ENCODE measurements at places on chromosomes 1 and 21. TPM values are rescaled to one million over a fixed set of nuclear protein-coding genes. Genes with fewer than 3 reads are reported as not detected.
A peak's percentile ranks its signal among the peaks of the same experiment; 100 is the strongest.

CCDC17 gene
- 0.46 TPM for total RNA-seq

VWA1 gene
- total RNA-seq: 0.22 TPM

HPDL gene
- 0.75 TPM for total RNA-seq

KCNJ9 gene
- total RNA-seq: not detected

RIPK4 gene
- 0.12 TPM for total RNA-seq

UBL4B gene
- total RNA-seq: 7.5 TPM

LCE1F gene
- not detected for total RNA-seq

ASCL5 gene
- not detected for total RNA-seq

ADORA1 gene
- 0.68 TPM for total RNA-seq

PCNX2 gene
- 9.0 TPM for total RNA-seq

DNA sequence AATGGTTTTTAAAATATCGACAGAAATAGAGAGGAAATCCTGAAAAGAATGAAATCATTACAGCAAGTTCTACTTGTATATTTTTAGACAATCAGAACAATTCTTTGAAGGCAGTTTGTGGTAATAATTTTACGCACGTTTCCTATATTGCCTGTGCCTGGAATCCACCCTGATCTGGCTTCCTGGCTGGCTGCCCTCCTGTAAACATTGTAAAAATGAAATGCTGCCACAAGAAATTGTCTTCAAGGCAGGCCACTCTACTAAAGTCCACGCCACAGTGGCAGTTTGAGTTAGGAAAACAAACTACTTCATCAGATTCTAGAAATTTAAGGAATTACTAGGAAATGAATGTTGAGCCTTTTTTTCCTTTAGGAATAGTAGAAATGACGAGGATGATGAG is 454.5 kb upstream of the NR5A2 start:
- no peak for DNase-seq

GRCh38 chr1:2233997-2234761 is 6.1 kb downstream of the SKI start:
- peak; percentile 88 for DNase-seq

DNA sequence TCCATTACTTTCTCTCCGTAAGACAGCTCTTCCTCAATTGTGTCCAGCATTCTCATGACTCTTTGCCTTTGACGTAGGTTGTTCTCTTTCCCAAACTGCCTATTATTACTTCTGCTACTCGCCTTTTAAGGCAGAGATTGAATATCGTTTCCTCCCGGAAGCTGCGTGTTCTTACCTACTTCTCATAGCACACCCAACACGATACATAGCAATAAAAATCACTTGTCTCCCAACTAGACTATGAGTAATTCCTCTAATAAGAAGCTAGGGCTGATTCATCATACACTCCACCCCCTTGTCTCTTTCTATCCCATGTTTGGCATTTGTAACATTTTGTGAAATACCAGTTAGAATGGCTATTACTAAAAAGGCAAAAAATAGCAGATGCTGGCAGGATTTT is 55.8 kb upstream of the SGIP1 start:
- peak; percentile 93 for DNase-seq

DNA sequence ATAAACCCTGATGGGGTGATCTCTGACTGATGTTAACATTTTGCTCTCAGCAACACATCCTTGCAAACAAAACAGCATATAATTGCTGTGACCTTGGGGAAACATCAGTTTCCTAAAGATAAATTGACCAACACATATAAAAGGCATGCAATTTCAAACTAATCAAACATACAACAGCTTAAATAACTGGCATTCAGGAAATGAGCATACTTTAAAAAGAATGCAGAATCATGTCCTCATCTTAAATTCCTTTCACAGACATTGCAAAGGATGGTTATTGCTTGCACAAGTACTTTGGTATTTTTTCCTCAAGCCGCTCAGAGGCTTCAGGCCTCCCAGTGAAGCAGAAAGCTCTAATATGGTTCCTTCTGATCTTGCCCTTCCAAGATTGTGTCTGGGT is 53.4 kb upstream of the RGS18 start:
- peak; percentile 31 for DNase-seq

DNA sequence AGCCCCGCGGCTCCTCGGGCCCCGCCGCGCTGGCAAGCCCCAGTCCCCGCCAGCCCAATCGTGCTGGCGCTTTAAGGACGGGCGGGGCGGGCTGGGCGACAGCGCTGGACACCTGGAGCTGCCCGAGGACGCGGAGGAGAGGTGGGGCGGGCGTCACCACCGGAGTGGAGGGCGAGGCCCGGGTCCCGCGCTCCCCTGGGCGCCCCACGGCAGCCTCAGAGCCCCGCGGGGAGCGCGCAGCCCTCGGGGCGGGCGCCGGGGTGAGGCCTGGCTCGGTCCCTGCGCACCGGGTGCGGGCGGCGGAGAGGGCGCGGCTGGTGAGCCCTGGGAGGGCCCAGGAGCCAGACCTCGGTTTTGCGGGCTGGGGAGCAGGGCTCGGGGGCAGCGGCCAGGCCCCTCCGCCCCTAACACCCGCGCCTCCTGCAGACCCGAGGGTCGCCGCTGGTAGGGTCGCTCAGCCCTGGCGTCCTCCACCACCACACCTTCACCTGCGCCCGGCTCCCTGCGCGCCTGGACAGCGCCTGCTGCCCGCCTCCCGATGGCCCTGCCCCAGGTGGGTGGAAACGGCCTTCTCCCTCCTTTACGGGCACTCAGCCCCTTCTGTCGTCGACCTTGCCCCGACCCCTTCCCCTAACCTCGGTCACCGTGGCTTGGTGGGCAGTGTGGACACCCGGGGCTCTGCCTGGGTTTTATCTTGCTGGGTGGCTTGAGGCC is at the start of gene TMEM61:
TSS of gene TMEM61 (plus strand) at position 101 of the 714 bp plus-strand sequence. CDS start at position 539, 438 bp downstream.
- DNase-seq: no peak

GRCh38 chr1:36831186-36831810 is 203.0 kb downstream of the GRIK3 start:
- no peak for DNase-seq

DNA sequence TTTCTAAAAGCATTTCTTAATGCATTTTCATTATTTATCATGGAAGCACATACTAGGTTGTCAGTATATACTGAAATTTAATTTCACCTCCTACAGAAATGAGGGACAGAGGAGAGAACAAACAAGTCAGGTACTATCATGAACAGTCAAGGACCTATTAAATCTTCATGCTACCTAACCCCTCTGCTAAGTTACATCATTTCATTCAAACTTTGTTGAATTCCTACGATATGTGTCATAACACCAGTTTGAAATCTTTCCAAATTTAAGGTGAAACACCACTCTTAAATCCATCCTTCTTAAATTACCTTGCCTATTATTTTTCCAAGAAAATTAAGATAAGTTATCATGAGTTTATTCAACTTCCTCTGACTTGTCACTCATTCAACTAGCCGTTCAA is 78.9 kb downstream of the DENND1B start:
- no peak for DNase-seq

DNA sequence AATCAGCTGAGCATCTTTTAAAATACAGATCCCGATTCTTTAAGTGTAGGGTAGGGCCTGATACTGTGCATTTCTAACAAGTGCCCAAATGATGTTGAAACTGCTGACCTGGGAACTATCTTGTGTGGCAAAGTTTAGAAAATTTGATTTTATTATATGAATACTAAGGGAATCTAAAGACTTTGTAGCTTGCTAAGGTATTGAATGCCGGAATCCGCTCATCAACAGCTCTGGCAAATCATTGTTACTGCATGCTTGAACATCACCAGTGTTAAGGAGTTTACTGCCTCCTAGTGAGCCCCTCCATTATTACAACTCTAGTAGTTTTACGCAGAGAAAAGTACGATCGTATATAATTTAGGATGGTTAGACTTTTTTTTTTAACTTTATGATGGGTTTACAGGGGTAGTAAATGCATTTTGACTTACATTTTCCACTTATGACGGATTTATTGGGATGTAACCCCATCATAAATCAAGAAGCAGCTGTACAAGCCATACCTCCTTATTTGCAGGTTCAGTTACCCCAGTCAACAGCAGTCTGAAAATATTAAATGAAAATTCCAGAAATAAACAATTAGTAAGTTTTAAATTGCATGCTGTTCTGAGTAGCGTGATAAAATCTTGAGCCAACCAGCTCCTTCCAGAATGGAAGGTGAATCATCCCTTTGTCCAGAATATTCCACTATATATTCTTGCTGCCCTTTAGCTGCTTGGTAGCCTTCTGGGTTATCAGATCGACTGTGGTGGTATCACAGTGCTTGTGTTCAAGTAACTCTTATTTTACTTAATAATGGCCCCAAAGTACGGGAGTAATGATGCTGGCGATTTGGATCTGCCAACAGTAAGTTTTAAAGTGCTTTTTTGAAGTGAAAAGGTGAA is 892 bp downstream of the TYW3 start:
- peak; percentile 76 for DNase-seq

DNA sequence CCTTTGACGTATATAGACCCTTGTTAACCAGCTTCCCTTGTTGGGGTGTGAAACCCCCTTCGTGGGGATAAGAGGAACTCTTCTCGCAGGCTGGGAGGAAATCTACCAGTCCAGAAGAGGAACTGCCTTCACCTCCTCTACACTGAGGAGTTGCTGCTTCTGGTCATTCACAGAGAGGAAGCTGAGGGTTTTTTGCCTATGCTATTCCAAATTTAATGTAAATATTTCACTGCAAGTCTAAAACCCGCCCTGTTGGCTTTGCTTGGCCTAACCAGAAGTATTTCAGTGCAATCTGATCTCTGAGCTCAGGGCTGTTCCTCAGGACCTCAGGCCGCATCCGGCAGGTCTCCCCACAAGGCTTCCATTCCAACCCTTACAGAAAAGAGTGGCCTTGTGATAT is 150.1 kb downstream of the HIVEP3 start:
- no peak for DNase-seq

GRCh38 chr1:178961331-178961730 is 64.4 kb upstream of the FAM20B start:
- no peak for DNase-seq

GRCh38 chr1:53535846-53536245 is 76.6 kb downstream of the DMRTB1 start:
- no peak for DNase-seq

GRCh38 chr1:25643929-25644328 is 27.3 kb downstream of the MAN1C1 start:
- DNase-seq: no peak

- no peak for DNase-seq
Measured at GRCh38 chr1:80827666-80828065, 973.1 kb upstream of the ADGRL2 start.

Measured in HFFc6 (cell line).